ENCODE measurements at places on chromosomes 2 and 18. TPM values are rescaled to one million over a fixed set of nuclear protein-coding genes. Genes with fewer than 3 reads are reported as not detected.
A peak's percentile ranks its signal among the peaks of the same experiment; 100 is the strongest.

DNA sequence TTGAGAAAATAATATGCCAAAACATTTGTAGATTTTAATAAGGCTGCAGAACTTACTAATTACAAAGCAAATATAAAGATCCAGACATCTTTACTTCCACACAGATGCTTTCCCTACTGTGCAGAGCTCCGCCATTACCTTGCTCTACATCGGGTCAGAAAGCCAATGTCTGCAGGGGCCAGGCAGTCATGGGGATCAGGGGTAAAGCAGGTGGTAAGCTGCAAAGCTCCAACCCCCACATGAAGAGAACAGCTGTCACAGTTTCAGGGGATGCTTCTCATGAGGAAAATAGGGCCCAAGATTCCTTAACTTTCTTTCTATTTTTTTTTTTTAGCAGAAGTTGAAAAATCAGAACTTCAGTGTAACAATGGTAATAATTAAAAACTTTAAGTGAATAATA lies 102.7 kb downstream of the DCC start:
- no peak for DNase-seq

DNA sequence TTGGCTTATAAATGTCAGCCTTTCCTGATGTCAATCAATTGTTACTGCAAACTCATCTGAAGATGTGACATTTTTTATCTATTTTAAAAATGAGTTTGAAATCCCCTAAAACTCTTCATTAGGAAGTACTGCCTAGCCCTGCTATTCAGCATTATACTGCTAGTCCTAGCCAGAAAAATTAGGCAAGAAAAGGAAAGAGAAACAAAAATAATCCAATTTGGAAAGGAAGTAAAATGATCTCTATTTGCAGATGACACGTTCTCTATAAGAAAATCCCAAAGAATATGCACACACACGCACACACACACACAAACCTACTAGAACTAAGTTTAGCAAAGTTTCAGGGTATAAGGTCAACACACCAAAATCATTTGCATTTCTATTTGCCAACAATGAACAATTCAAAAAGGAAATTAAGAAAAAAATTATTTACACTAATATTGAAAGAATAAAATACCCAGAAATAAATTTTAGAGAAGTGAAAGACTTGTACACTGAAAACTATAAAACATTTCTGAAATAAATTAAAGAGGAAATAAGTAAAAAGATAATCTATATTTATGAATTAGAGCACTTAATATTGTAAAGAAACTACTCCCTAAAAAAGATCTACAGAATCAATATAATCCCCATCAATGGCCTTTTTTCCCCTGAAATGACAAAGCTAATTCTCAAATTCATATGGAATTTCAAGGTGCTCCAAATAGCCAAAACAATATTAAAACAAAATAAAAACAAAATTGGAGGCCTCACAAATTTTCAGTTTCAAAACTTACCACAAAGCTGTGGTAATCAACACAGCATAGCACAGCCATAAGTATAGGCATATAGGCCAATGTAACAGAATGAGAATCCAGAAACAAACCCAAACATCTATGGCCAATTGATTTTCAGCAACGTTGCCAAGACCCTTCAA lies 433.7 kb upstream of the TRIB2 start:
- DNase-seq, result no peak

Gene SERPINB3
- 0.28 TPM for total RNA-seq

Gene VWA3B
- not detected for total RNA-seq

- no peak for DNase-seq
Observed at GRCh38 chr2:67662222-67662621, 265.1 kb downstream of the ETAA1 start.

- no peak for DNase-seq
Observed at GRCh38 chr2:203446780-203447179, 88.3 kb downstream of the RAPH1 start.

GRCh38 chr2:182359990-182360662 lies 66.7 kb downstream of the PDE1A start:
- peak; percentile 77 for DNase-seq

GRCh38 chr2:43305517-43305916 lies 79.1 kb upstream of the ZFP36L2 start:
- DNase-seq, result no peak

DNA sequence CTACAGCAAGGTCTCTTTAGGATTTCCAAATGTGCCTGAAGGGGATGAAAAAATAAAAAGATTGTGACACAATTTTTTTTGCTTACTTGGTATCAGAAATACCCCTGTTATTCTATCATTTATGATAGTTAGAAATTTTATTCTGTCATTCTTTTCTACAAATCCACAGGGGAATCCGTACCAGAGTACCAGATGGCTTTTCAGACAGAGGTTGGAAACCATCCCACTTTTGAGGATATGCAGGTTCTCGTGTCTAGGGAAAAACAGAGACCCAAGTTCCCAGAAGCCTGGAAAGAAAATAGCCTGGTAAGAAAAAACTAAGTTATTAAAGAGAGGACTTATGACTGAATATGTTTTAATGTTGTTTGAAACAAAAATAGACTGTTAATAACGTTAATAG lies 92.6 kb upstream of the FAM117B start:
- DNase-seq, result no peak

- no peak for DNase-seq
Observed at GRCh38 chr18:59075923-59076322, 63.8 kb upstream of the SEC11C start.

DNA sequence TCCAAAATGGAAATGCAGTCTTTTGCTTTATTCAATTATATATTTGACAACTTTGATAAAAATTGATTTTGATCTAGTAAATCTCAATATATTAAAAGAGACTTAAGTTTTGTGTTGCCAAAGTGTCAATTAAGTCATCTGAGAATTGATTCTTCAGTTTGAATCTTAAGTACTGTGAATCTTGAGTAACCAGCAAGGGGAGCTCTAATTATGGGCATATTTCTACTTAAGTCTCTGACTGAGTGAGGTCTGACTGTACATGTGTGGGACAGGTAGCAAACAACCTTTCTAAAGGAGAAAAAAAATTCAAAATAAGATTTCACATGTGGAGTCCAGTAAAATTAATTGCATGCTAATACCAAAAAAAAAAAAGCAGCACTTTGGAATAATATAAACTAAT lies 503.7 kb upstream of the SLC8A1 start:
- DNase-seq, result no peak

GRCh38 chr2:236730393-236730792 lies 160.8 kb downstream of the ACKR3 start:
- no peak for DNase-seq

DNA sequence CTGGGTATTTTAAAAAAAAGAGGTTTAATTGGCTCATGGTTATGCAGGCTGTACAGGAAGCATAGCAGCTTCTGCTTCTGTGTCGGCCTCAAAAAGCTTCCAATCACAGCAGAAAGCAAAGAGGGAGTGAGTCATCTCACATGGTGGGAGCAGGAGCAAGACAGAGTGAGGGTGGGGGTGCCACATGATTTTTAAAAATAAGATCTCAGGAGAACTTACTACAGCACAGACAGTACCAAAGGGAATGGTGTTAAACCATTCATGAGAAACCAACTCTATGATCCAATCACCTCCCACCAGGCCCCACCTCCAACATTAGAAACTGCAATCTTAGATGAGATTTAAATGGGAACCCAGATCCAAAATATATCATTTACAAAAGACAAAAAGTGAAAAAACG lies 14.6 kb downstream of the ZNF519 start:
- no peak for DNase-seq

DNA sequence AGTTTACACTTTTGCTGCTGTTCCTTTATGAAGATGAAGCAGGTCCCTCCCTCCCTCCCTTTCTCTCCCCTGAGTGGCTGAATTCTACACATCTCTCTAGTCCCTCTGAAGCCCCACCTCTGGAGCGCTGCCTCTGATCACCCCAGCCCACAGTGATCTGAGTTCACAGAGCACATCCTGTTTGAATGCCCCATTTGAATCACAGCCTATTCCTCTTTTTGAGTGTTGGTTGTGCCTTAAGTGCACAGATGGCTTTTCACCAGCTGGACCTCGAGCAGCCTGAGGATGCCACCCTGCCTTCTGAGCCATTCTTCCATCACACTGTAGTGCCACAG lies 87.1 kb downstream of the ITGB1BP1 start:
- DNase-seq, result no peak

Data from MCF 10A (cell line).